RCC 7860 (cell line): ENCODE measurements at places on chromosomes 12 and 14.

GRCh38 chr14:96383445-96383844 lies 8.5 kb upstream of the AK7 start:
- no peak for DNase-seq

GRCh38 chr14:22837114-22837749 lies 847 bp downstream of the MMP14 start:
- no peak for DNase-seq

DNA sequence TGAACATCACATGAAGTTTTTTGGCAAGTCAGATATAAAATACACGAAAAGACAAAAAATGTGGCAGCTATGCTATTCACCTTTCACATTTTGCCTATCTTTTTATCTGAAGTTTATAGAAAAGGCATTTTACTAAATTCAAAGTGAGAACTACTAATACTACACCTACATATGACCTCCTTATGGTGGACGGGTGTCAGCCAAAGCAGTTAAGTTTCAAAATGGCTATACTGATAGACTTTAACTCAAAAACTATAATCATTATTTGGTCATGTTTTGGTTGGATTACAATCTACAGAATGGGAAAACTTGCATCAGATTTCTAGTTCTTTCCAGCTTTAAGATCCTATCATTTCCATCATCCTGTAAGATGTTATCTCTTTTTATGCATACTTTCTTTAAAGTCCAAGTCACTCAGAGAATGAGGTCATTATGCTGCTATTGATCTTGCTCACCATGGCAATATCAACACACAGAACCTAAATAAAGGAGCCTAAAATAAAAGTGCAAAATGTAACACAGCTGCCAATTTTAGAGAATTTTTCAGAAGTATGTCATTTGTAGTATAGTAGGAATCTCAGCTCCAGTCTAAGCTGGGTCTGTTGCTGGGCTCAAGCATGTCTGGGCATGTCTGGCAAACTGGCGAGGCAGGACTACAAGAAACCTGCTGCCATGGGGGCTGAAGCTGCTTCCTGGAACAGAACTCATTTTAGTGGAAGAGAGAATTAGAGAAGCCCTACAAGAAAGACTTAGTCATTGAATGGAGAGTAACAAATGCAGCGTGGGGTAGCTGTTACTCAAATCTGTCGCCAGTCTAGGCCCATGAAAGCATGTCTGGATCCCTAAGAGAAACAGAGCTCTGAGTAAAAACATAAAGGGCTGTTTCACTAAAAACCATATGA lies 7.6 kb upstream of the AEBP2 start:
- no peak for DNase-seq

GRCh38 chr14:93044556-93044955 lies 71.2 kb downstream of the ITPK1 start:
- DNase-seq = no peak

- DNase-seq = no peak
Measured at GRCh38 chr12:130988261-130988660, 34.6 kb downstream of the ADGRD1 start.

DNA sequence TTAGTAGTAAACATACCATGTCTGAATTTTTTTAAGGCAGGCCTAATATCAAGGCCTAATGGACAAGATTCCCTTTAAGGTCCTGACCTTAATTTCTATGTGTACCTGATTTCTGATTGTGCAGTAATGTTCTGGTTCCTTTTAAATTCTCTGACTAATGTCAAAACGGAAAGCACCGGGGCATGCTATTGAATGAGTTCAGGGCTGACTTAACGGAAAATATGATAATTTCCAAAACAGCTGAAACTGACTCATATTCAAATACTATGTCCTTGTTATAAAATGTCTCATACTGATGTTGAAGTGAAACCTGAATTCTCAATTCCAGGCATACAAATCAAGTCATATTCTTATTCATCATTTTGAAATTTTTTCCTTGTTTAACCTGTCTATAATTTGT lies 6.7 kb downstream of the TAS2R43 start:
- DNase-seq = no peak

GRCh38 chr12:936377-937345 lies 12.8 kb downstream of the RAD52 start:
- no peak for DNase-seq

DNA sequence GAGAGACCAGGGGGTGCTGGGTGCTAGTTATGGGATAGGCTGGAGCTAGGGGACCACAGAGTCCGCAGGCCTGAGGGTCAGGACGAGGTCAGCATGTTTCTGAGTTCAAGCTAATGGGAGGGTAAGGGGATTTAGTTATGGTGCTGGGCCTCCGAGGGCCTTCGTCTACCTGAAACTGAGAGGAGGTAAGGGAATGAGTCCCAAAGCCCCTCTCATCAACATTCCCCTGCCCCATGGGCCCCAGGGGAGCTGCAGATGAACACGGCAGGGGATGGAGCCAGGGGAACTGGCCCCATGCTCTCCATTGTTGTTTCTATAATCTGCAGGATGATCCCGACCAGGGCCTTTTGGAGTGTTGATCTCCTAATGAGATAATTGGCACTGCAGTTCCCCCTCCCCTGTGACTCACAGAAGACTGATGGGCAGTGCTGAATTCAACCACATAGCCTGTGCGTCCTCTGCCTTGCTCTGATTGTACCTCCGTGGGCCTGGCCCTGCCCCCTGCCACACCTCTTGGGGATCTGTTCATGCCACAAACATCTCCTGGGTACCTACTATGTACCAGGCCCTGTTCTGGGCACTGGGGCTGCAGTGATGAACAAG lies 21.4 kb downstream of the FAIM2 start:
- no peak for DNase-seq

GRCh38 chr12:30043151-30043847 lies 259.6 kb upstream of the TMTC1 start:
- DNase-seq = no peak

- DNase-seq = no peak
Measured at GRCh38 chr14:100034961-100035500, 30.2 kb upstream of the EVL start.

- DNase-seq = no peak
Measured at GRCh38 chr14:61223552-61223951, 57.6 kb downstream of the TMEM30B start.

GRCh38 chr12:19937161-19937560 lies 431.2 kb upstream of the PDE3A start:
- DNase-seq = no peak

DNA sequence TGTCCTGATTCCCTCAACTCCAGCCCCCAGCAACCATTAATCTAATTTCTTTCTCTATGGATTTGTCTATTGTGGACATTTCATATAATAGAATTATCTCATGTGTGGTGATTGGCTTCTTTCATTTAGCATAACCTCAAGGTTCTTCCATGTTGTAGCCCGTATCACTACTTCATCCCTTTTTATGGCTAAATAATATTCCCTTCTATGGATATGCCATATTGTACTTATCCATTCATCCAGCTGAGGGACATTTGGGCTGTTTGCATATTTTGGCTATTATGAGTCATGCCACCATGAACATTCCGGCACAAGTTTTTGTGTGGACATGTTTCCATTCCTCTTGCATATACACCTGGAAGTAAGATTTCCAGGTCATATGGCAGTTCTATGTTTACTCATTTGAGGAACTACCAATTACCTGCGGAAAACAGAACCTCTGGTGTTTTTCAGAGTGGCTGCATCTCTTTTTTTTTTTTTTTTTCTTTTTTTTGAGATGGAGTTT lies 108.7 kb upstream of the MAP1LC3B2 start:
- DNase-seq = no peak

DNA sequence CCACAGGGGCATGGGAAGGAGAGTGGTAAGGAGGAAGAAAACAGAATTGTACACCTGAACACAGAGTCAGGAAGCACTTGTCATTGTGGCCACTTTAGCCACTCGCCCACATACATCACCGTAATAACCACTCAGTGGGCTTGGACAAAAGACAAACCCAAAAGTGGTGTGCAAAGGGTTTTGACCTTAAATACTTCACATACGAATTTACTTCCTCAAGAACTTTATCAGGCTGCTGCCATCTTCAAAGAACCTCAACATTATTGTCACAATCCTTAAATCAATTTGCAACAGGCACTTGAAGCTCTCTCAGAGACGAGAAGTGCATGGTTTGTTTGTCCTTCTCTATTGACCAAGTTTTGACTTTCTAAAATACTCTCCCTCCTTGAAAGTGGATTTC lies 187.3 kb upstream of the EGLN3 start:
- no peak for DNase-seq

- no peak for DNase-seq
Measured at GRCh38 chr12:104697186-104697585, 240.4 kb downstream of the CHST11 start.

DNA sequence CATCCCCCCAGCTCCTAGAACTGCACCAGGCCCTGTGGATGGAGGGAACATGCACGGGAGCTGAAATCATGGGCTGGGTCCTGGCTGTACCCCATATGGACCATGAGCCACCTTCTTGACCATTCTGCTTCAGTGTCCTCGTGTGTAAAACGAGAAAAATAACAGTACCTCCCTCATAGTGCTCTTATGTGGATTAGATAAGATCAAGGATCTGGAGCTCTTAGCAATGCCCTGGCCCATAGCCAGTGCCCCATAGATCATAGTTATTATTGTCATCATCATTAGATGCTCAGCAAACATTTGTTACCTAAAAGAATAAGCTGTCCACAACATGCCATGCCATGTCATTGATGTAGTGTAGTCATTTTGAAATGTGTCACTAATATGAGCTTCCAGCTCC lies 71.3 kb downstream of the SYNE3 start:
- no peak for DNase-seq

GRCh38 chr14:55580470-55581341 lies 699 bp downstream of the KTN1 start:
- peak; percentile 5 for DNase-seq
